ENCODE measurements at places on chromosomes 5 and 9.
A peak's percentile ranks its signal among the peaks of the same experiment; 100 is the strongest.

GRCh38 chr5:104541141-104541785 is 978.7 kb upstream of the NUDT12 start:
- no peak for DNase-seq

- DNase-seq: no peak
Observed at GRCh38 chr5:11400316-11400715, 503.9 kb downstream of the CTNND2 start.

DNA sequence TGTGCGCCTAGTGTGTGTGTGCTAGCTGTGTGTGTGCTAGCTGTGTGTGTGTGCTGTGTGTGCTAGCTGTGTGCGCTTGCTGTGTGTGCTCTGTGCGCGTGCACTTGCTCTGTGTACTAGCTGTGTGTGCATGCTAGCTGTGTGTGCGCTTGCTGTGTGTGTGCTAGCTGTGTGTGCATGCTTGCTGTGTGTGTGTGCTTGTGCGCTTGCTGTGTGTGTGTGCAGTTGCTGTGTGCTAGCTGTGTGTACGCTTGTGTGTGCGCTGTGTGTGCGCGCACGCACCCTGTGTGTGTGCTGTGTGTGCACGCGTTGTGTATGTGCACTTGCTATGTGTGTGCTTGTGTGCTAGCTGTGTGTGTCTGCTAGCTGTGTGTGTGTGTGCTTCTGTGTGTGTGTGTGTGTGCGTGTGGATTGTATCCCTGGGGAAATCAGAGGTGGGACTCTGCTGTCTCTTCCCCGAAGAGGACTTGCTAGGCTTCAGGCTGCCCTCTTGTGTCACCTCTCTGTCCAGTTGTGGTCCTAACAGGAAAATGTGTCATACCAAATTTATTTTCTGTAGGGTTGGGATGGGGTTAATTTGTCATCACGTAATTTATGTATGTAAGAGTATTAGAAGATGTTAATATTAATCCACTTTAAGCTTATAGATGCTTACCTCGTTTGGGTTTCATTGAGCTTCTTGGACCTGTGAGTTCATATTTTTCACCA is 38.9 kb downstream of the TPPP start:
- DNase-seq: no peak

- DNase-seq: no peak
Observed at GRCh38 chr5:139457653-139458306, 4.8 kb downstream of the ECSCR start.

- no peak for DNase-seq
Observed at GRCh38 chr5:68047035-68047434, 168.5 kb upstream of the PIK3R1 start.

DNA sequence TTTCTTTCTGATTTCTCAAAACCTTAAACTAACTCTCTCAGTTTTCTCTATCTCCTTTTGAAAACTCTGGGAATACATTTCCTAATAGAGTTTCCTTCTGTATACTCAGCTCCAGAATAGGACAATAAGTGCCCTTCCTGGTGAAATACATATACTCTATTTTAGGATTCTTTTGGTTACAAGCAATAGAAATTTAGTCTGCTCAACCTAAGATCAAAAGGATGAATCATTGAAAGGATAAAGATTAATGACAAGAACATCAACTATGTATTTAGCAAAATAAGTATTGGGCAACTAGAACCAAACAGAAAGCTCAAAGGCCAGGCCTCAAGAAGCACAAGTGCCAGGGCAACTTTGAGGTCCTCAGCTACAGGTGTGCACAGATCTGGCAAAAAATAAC is 127.1 kb downstream of the ADAMTSL1 start:
- no peak for DNase-seq

DNA sequence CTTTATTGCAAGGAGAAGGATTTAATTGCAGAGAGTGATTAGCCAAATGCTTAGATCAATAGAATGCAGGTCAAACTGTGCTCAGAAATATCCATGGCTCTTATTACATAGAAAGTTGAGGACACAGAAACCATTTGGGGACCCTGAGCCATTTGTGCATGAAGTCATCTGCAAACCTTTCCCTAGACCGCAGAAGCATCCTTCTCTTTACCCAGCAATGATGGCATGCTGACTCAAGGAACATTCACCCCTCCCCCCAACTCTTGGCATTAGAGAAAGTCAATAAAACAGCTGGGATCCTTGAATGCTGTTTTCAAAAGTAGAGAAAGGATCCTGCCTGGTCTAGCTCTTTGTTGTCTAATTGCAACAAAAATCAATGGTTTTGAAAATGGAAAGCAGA is 73.5 kb downstream of the PPP2R2B start:
- DNase-seq: no peak

- DNase-seq: no peak
Observed at GRCh38 chr5:34627794-34628193, 28.3 kb upstream of the RAI14 start.

- no peak for DNase-seq
Observed at GRCh38 chr9:89036383-89036782, 45.1 kb downstream of the S1PR3 start.

GRCh38 chr5:160747559-160747958 is 104.5 kb downstream of the ATP10B start:
- DNase-seq: no peak

GRCh38 chr9:134618163-134618832 is 23.3 kb upstream of the COL5A1 start:
- DNase-seq: no peak

- DNase-seq: no peak
Observed at GRCh38 chr9:130579738-130580463, 524 bp downstream of the FUBP3 start.

GRCh38 chr9:72396247-72397091 is 31.5 kb upstream of the ZFAND5 start:
- DNase-seq: no peak

DNA sequence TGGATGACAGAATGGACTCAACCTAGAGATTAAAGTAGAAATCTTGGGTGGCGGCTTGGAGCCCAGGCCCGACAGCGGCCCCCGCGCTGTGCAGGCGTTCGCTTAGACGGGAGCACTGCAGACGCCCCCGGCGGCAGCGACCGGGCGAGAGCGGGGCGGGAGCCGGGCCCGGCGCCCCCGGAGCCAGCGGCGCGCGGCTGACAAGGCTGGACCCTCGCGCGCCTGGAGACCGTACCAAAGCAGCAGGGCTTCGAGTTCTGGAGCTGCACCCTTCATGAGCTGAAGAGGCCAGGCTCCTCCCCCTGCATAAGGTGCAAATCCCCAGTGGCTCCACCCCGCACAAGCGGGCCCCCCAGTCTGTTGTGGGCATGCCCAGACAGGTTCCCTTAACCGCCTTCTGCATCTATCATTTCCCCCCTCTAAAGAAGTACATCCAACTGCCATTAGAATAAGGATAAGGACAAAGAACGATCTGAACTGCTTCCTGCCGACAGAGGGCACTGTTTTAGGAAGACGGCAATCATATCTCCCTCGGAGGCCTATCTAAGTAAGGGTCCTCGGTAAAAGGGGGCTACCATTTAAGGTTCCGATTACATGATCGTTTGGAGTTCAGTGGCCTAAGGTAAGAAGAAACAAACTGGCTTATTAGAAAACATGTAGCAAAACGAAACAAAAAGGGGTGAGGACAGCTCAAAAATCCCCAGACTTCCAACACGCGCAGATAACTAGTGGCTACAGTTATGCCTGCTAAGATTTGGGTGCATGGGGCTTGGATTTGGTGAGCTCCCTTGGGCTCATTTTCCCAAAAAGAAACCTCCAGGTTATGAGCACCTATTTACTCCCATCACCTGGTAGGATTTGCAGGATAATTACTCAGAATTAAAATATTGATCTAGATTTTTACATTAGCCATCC is 66.3 kb downstream of the RGMB start:
- DNase-seq: no peak

GRCh38 chr9:27108981-27109541 is at the start of gene TEK:
TEK (plus strand) TSS chr9:27109225; CDS start chr9:27109591, 366 bp downstream.
- no peak for DNase-seq

- DNase-seq: no peak
Observed at GRCh38 chr5:97525780-97526179, 342.7 kb upstream of the RIOK2 start.

- DNase-seq: no peak
Observed at GRCh38 chr5:135032999-135033861, 798 bp downstream of the PITX1 start.

GRCh38 chr9:113528811-113529210 is 65.3 kb downstream of the RGS3 start:
- DNase-seq: no peak

DNA sequence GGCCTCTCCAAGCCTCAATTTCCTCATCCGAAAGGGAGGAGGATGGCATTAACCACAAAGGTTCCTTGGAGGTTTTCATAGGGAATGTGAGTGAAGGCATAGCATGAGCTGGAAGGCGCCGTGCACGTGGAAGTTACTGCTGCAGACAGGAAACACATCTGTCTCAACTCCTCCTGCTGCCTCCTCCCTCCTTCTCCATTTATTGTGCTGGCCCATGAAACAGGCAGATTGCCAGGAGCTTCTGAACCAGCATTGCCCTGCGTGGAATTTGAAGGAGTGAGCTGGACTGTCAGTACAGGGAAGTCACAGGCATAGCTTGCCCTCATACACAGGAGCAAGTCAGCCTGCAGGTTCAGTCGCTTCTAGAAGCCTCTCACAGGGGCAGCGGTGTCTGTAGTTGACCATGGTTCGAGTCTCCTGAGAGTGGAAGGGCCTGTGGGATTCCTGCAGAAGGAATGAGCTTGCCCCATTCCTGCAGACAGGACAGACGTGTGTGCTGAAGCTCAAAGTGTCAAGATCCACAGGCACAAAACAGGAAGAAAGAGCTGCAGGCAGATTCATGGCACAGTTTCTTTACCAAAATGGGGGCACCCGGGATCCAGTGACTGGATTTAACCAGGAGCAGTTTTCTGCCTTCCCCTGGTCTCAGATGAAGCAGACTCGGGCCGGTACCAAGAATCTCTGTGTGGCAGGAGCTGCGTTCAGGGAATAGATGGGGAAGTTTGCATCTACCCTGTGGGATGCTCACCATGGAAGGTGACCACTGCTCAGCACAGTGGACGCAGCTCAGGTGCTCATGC is 48.7 kb upstream of the CTSL start:
- DNase-seq: no peak

DNA sequence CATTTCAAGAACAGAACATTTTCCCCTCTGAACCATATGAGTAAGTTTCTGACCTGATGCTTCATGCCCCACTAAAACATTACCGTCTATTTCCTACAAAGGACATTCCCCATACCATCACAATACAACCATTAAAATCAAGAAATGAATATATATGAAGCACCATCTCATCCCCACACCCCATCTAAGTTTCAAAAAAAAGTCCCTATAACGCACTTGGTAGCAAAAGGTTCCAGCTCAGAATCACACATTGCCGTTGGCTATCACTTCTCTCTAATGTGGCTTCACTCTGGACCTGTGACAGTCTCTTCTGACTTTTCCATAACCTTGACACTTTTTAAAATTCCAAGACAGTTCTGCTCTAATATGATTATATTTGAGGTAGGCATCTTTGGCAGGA is 5.9 kb downstream of the EMB start:
- DNase-seq: no peak

- no peak for DNase-seq
Observed at GRCh38 chr5:101284736-101285375, 381.8 kb upstream of the ST8SIA4 start.

DNA sequence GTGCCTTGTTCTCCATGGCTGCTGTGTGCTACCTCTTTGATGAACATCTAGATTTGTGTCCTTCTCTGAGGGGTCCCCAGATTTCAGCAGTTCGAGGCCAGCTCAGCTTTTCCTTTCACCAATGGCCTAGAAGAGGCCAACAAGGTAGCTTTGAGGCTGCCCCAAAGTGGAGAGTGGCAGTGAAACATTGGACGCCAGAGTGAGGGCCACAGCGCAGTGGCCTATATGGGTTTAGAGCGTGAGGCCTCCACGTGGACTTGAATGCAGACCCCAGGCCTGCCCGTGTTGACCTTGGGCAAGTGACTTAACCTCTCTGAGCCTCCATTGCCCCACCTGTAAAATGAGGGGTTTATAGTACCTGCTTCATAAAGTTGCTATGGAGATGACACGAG is 11.8 kb downstream of the MYOZ3 start:
- DNase-seq: no peak

DNA sequence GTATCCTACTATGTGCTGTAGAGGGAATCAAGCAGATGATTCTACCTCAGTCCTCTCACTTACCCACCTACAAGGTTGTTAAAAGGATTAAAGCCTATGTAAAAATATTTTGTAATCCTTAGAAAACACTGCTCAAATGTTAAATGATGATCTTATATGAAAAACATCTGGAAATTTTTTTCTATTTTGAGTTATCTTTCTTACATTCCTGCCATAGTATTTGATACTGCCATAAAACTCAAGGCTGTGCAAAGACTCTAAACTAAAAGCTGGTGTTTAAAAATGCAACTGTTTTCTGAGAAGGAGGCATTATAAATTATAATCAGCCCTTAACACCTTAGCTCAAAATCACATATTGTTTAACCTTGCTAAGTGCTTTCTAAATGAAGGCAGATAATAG is 474.2 kb downstream of the PRELID2 start:
- DNase-seq: no peak

GRCh38 chr9:113584428-113585084 is 121.0 kb downstream of the RGS3 start:
- DNase-seq: no peak

- no peak for DNase-seq
Observed at GRCh38 chr5:15694696-15695214, 194.8 kb downstream of the FBXL7 start.

GRCh38 chr9:119556129-119556875 is 187.1 kb upstream of the BRINP1 start:
- peak; percentile 79 for DNase-seq

GRCh38 chr9:4090491-4090890 is 209.4 kb downstream of the GLIS3 start:
- no peak for DNase-seq

GRCh38 chr5:51487952-51488351 is 104.7 kb downstream of the ISL1 start:
- DNase-seq: no peak

DNA sequence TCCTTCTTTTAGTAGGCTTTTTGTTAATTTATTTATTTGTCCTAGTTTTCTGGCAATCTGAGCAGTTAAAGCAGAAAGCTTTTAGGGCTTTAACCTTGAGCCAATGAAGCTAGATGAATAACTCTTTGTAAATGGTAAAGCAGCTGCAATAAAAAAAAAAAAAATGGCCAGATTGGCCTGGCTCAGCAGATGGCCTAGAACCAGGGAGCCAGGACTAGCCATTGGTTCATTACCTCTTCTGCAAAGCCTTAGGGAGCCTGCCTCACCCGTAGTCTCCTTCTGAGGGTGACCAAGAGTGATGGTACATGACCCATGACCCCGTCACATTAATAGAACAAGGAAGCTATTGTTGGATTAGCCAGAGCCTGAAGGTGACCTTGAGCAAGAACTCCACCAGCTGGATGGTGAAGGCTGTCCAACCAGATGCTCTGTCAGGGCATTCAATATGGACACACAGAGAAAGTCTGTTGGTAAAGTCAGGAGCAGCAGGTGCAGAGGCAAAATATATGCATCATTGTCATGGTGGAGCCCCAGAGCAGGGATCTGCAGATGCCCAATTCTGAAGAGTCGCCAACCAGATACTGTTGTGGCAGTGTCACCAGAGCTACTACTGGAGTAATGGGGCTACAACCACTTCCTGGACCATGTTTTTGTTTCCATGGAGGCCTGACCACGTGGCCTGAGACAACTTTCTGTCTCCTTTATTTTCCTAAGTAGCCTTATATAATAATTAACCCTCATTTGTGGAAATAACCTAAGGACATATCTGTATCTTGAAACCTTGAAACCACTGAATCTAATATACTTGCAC is 100.7 kb downstream of the MTX3 start:
- DNase-seq: no peak

GRCh38 chr5:134177369-134178095 is 782 bp upstream of the SKP1 start:
- no peak for DNase-seq
